Left renal cortex interstitium (tissue), 4 donors: ENCODE measurements at places on chromosomes 16 and 17.

DNA sequence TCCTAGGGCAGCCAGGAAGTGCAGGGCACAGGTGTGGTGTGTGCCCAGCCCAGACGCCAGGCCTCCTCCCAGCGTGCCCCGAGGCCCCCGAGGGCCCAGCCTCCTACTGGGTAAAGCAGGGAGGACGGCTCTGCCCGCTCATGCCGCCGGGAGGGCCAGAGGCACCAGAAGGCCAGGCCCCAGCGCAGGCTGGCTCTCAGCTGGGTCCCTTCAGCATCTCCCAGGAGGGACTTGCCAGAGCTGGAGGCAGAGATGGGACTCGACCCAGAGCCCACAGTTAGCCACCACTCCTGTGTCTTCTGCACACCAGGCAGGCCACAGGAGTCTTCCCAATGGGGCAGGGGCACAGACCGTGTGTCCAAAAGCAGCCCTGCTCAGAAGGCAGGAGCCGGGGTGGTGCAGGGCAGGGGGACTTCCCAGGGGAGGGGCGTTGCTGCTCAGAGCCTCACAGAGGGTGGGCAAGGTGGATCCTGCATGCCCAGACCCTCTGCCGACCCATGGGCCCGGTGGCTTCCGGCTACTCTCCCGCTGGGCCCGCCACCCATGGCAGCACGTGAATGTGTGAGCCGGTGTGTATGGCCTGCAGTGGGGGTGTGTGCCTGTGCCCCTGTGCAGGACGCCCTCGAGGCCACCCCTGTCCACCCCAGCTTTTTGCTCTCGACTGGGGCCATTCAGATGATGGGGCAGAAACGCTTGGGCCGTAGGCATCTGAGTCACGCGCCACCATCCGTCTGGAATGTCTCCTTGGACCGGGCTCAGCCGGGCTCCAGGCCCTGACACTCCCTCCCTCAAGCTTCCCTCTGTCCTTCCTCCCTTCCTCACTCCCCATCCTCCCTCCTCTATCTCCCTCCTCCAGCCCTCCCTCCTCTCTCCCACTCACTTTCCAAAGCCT is 5.7 kb upstream of the ZNF469 start:
- no peak for DNase-seq

GRCh38 chr16:4915226-4915761 is 21.7 kb downstream of the PPL start:
- no peak for DNase-seq

GRCh38 chr16:86970726-86971125 is 346.5 kb downstream of the C16orf95 start:
- DNase-seq: no peak

GRCh38 chr17:39365242-39365641 is 36.2 kb downstream of the FBXL20 start:
- DNase-seq: no peak

DNA sequence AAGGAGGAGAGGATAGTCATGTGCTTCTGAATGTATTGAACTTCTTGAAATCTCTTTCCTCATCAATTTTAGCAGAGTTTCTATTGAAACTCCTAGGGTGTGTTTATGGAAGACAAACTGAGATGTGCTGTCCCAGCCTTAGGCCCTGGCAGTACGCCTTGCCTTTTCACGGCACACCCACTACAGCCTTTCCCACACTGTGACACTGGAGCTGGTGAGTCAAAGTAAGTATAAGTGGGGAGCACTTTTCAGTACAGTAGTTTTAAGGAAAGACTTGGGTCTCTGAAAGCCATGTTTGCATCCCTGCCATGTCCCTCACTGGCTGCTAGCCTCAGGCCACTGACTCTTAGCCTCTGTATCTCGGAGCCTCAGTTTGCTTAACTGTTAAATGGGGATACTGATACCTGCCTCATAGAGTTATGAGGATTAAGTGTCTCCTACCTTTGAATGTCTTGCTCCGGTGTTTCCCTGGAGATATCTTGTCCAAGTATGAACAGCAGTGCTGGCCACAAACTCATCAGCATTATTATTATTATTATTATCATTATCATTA is 144.7 kb upstream of the CRHR1 start:
- no peak for DNase-seq

DNA sequence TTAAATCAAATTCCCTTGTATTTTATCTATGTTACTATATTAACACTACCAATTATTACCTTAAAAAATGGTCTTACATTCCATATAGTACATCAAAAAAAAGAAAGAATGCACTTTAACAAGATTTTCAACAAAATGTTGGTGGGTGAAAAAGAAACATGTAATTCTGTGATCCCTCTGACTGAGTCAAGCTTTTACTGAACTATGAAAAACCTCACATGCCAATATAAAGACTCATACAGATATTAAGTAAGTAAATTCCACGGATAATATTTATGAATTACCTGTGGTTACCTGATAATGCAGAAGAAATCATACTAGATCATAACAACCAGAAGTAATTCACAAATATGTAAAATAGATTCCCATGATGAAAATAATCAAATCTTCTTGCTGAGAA is 12.4 kb downstream of the COIL start:
- no peak for DNase-seq

DNA sequence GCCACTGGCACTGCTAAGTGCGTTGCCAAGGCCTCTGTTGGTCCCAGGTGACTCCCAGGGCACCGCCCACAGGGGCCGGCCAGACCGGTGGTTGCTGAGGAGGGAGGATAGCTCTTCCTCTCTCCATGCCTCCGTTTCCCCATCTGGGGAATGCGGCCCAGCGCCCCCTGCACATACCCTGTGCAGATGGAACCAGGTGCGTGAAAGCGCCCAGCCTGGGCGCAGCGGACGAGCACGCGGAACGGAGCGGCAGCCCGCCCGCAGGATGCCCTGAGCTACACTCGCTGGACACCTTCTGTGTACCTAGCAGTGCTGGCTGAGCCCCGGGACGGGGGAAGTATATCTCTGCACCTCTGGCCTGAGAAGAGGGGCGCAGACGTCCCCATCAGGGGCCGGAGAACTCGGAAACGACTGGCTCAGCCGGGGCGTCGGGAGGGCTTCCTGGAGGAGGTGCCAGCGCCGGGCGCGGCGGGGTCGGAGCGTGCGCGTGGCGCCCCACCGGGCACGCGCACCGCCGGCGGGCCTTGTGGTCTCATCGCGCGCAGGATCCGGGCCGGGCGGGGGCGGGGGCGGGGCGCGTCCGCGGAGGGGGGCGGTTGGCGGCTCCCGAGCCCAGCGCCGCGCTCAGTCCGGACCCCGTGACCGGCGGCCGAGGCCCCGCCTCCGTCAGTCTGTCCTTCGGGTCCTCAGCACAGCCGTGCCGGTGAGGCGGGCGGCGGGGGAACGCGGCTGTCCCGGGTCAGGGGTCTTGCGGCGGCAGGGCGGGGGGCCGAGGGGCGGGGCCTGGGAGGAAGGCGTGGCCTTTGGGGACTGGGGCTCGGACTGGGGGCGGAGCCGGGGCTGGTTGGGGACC is at the start of the genes CCDC78 and HAGHL:
Gene CCDC78 (minus strand): TSS at position 6 of the 853 bp plus-strand sequence. CDS start 76 bp downstream, outside the sequence.
Gene HAGHL (plus strand): TSS at position 669 of the 853 bp plus-strand sequence. CDS start 404 bp downstream, outside the sequence.
- no peak for DNase-seq
